EH (cell line): ENCODE measurements at places on chromosomes 16 and 17.

- peak; percentile 74 for DNase-seq
Measured at GRCh38 chr16:11801481-11802021, 4.5 kb upstream of the ZC3H7A start.

DNA sequence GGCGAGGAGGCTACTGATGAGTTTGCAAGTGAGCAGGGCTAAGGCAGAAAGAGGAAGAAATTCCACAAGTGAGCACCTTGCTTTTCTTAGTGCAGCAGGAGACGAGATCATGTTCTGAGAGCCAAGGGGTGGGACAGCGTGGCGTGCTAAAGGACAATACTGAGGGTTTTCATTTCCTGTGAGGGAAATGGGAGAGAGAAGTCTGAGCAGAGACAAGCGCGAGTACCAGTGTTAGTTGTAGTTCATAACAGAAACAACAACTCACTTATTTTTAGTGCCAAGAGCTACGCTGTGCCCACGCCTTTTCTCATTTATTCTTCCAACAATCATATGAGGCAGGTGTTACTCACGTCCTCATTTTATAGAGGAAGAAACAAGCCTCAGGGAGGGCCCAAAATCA, 2.3 kb downstream of the SPACA3 start:
- no peak for DNase-seq

DNA sequence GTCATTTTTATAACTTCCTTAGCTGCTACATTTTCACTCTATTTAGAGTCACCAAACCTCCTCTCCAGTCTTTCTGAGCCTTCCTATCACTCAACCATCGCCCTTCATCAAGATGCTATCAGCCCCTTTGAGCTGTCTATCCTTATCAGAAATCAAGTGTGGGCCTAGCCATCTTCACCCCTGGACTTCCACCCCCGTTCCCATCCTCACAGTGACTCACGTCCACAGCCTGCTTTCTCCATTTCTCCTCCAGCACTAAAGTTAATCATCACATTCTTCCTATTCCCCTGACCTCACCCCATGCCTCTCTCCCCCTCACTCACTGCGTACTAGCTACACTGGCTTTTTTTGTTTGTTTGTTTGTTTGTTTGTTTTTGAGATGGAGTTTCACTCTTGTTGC, 2.4 kb upstream of the TEKT3 start:
- DNase-seq, result peak; percentile 76

GRCh38 chr16:14302031-14302398, 230.9 kb downstream of the MRTFB start:
- DNase-seq, result peak; percentile 87

- no peak for DNase-seq
Measured at GRCh38 chr16:76661691-76662235, 384.6 kb downstream of the CNTNAP4 start.

DNA sequence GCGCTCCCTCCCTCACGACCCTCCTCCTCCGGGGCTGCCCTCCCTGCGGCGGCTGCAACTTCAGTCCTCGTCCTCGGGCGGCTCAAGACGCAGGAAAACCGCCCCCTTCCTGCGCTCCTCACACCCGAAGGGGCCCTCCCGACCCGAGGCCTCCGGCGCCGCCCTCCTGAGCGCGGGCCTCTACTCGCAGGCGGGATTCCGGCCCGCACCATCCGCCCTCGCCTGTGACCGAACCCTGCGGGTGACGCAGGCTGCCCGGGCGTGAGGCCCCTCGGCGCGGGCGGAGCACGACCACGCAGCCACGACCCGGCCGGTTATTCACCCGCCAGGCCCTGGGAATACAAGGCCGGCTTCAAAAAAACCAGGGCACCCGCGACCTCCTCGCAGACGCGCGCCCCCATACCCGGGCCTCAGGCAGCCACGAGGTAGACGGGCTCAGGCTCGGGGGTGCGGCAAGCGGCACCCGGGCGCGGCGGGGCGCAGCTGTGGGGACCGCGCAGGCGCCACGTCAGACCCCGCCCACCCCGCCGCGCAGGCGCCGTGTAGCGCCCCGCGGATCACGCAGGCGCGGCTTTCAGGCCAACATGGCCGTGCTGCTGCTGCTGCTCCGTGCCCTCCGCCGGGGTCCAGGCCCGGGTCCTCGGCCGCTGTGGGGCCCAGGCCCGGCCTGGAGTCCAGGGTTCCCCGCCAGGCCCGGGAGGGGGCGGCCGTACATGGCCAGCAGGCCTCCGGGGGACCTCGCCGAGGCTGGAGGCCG, at the start of gene SPG7:
Gene SPG7 (plus strand): TSS at position 570 of the 757 bp plus-strand sequence. CDS start 15 bp downstream, at position 585.
- DNase-seq, result peak; percentile 86

- peak; percentile 86 for DNase-seq
Measured at GRCh38 chr17:42421507-42422338, 1.3 kb downstream of the CAVIN1 start.

DNA sequence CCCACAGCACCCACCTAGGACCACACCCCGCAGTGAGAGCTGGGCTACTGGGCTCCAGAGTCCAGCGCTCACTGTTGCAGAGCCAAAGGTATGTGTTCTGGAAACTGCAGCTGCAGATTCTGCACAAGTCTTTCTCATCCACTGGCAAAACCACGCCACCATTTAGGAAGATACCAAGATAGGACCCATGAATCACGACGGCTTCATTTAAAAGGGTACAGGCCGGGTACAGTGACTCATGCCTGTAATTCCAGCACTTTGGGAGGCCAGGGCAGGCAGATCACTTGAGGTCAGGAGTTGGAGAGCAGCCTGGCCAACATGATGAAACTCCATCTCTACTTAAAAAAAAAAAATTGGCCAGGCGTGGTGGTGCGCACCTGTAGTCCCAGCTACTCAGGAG, 18.8 kb downstream of the FOXF1 start:
- DNase-seq, result peak; percentile 81

DNA sequence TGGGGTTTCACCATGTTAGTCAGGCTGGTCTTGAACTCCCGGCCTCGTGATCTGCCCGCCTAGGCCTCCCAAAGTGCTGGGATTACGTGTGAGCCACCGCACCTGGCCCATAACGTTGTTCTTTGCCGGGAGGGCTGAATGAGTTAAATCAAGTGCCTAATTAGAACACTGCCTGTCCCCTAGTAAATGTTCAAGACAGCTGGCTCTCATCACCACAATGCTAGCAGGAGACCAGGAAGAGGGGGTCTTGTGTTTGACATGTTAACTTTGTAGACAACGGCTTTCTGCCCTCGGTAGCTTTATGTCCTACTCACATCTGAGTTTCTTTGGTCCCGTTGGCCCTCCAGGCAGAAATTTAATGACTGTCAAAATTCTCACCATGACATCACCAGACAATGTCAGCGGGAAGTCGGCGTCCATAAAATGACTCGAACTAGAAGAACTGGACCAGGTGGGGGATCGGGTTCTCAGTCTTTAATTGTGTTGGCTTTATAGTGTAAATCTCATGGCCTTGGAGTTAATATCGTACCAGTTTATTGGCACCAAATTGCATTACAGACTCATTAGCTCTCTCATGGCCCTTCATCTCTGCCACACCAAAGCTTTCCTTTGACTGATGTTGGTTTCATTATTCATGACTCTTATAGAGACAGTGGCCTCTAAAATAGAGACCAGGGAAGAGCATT, 11.4 kb upstream of the ITPRIPL2 start:
- DNase-seq, result peak; percentile 62

DNA sequence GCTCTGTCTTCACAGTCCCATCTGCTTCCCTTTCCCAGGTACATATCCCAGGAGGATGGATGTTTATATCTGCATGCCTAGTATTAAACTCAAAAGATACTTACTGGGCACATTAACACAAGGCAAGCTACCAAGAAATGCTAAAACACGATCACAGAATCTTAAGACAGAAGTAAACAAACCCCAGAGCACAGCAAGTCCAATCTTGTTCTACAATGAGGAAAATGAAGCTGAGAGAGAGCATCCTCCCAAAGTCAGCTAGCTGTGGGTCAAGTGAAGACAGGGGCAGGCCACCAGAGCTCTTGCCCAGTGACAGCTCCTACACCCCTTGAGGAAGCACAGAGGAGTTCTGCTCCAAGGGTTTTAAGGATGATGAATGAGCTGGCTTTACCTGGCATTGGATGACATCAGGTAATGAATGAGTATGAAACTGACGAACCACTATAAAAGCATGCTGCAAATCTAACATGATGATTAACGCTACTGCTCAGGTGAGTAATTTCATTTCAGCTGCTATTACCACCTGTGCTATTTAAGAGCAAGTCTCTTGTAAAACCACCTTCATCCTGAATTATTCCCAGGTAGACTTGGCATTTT, 20.3 kb downstream of the XPO6 start:
- no peak for DNase-seq

- DNase-seq, result no peak
Measured at GRCh38 chr16:11104168-11105037, 151.6 kb downstream of the SOCS1 start.

DNA sequence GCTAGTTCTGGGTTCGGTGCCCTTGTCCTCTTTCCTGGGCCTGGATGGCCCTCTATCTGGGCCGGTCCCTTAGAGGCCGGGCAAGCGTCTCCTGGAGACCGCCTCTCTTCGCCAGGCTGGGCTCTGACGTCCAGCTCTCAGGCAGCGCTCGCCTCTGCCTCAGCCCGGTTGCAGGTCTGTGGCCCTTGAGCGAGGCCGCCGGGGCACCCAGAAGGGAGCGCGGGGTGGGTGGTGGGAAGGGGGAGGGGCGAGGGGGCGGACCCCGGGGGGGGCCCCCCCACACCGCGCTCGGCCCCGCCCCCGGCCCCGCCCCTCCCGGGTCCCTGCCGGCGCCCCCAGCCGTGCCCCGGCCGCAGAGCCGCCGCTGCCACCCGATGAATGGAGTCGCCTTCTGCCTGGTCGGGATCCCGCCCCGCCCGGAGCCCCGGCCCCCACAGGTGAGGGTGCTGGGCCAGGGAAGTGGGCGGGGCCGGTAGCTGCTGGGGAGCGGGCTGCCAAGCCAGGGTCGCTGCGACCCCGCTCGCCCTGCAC, at the start of gene ARHGAP23:
Gene ARHGAP23 (plus strand): TSS at position 353 of the 531 bp plus-strand sequence. CDS start 22 bp downstream, at position 375.
- DNase-seq, result peak; percentile 87

GRCh38 chr17:82494236-82495055, 25.1 kb upstream of the FOXK2 start:
- peak; percentile 98 for DNase-seq

- DNase-seq, result no peak
Measured at GRCh38 chr16:28829747-28830146, 6.9 kb downstream of the ATXN2L start.

- DNase-seq, result peak; percentile 45
Measured at GRCh38 chr17:17668775-17669579, 12.3 kb upstream of the RAI1 start.

DNA sequence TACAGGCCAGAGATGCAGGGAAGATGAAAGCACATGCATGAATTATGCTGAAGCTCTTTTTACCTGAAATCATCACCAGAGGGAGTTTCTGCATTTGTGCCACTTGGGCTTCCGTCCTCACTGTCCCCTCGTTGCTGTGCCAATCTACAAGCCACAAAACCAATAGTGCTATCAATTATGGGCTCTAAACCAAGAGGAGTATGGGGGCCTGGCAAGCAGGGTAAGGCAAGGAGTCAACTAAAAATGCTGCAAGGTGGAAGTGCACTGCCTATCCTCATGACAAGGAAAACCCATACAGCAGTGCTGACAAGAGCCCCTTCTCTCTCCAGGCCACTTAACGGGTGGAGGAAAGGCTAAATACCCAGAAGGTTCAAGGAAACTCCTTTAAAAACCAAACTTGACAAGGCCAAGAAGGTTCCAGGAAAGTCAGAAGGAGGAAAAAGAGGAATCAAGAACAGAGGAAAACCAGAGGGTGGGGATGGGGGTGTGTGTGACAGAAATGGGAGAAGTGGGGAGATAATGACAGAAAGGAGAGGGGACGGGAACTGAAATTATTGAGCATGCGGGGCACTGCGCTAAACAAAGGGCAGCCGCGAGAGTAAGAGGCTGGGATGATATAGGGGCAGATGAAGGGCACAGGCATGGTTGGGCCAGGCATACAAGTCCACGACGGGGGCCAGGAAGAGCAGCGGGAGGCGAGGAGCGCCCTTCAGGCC, 674 bp downstream of the C17orf75 start:
- DNase-seq, result peak; percentile 32

DNA sequence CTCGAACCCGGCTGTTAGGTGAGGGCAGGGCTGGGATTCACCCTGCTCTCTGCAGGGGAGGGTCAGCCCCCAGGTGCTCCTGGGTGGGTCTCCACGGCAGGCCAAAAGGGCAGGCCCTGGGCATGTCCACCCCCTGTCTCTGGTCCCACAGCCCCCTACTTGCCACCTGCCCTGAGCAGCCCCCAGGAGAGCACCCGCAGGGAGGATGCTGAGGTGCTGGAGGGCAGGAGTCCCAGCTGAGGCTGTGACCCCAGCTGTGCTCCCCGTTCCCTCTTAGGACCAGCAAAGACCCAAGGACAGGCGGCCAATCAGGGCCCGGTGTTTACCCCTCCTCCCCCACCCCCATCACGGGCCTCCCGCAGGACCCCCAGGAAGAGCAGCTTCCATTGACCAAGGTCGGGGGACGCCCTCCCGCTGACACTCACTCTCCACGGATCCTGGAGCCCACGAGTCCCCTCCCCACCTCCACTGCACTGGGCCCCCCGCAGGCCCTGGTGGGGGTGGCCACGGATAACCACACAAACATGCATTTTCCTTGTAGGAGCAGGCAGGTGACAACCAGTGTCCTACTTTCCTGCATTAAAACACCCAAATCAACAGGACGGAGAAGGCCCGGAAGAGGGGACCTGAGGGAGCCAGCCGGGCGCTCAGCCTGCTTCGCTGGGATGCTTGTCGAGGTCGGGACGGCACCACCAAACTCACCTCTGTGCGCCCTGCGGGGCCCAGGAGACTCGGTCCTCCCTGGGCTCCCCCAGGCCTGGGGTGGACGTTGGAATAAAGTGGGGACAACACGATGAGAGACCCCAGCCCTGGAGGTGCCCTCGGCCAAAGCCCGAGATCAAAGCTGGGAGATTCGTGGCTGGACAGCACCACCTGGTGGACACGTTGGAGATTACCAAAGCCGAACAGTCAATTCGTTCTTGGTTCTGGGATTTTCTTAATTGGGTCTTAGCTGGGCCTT, 22.5 kb upstream of the ENPP7 start:
- DNase-seq, result peak; percentile 51

DNA sequence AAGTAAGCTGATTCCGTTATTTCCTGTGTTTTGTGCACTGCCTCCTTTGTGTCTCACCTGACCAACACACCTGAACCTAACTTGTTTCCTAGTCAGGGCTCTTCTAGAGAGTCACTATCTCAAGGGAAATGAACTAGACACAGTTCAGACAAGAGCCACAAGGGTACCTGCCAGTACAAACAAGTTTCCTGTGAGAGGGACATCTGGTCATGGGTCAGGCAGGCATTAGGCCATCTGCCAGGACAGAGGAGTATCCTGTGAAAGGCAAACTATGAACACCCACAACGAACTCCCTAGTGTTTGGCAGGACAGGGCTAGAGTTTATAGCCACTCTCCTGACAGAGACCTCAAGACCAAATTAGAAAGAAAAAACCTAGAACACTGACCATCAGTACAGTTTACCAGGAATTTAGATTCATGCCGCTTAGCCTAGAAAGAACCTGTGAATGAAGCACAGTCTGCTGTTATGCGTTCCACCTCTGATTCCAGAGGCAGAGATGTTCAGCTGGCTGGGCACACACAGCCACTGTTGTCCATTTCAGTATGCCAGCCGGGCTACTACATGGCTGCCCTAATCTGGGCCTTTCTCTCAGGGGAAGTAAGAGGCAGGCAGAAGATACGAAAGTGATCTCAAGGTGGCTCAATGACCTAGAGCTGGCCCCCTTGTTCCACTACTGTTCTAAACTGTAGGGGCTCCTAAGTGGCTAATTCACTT, 20.7 kb upstream of the GLG1 start:
- DNase-seq, result peak; percentile 51
